ENCODE measurements at places on chromosomes 5 and 9.

GRCh38 chr5:167743695-167744464, 547.6 kb upstream of the WWC1 start:
- no peak for DNase-seq

DNA sequence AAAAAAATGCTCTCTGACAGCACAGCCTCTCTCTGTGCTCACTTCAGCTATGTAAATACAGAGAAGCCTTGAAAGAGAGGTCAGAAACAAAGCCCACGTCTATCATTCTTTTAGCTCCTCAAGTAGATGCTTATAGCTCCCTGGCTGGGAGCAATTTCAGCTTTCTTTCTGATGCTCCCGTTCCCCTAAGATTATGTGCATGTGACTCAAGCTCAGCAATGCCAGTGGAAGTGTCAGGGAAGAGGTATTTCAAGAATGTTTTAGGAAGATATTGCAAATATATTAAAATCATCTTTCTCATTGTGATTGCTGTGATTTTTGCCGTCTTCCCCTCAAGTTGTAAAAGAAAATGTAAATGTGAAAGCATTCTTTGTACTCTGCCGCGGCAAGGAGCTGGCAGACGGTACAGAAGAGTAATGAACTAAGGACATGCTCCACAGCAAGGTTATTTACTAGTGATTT, 1353.7 kb upstream of the ACO1 start:
- no peak for DNase-seq

DNA sequence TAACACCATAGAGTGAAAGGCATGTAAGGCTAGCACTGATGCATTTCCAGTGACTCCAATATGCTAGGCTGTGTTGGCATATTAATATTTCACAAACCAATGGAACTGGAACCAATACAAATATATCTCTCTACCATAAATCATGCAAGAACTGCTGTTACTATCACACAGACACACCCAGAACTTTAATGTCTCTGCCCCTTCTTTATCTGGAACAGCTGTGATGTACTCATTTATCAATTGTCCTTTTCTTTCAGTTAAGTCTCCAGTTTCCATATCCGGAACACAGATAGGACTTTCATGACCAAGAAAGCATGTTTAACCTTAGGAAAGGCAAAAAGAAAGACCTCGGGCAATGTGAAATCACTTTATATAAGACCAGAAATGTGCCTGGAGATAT, 70.3 kb downstream of the SPTLC1 start:
- DNase-seq = no peak

DNA sequence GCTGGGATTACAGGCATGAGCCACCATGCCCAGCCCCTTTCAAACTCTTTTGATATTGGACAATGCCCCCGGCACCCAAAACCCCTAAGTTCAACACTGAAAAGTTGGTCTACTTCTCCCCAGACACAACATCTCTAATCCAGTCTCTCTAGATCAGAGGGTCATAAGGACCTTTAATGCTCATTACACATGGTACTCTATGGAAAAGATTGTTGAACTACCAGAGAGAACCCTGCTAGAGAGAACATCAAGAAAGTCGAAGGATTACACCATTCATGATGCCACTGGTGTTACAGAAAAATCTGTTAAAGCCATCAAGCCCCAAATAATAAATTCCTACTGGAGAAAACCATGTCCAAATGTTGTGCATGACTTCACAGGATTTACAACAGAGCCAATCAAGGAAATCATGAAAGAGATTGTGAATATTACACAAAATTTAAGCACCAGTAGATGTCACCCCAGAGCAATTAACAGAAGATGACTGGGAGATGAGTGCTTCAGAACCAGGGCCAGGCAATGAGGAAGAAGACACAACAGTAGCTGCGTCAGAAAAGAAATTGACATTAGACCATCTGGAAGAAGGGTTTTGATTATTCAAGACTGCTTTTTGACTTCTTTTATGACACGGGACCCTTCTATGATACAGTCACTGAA, 28.3 kb upstream of the NIPAL4 start:
- peak; percentile 92 for DNase-seq

DNA sequence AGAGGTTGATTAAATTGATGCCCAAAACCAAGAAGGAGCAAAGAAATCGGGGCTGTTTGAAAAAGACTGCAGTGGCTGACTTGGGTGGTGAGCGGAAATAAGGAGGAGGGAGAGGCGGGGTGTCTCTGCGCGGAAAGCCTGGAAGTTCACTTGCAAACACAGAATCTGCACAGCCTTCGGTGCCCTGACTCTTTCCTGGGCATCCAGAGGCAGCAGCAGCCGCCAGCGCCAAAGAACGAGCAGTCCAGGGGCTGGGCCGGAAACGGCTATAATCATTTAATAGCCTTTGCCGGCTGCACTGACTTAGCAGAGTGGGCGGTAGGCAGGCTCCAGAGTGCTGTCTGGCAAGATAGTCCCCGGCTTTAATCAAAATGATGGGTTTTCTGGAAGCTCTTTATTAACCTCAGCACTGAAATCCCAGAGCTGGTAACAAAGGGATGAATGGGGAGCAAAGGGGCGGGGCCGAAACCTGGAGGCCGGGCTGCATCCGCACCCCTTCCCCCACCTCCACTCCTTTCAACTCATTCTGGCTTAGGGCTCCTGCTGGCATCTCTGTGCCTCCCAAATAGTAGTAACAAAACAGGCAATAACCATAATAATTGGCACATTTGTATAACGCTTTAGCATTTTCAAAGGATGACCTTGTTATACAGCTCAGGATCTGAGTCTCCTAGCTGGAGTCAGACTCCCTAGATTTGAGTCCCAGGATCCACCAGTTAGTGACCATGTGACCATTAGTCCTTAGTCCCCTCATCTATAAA, 35.7 kb downstream of the PCDHAC2 start:
- DNase-seq = no peak

GRCh38 chr5:22514231-22514630, 338.9 kb downstream of the CDH12 start:
- no peak for DNase-seq

- DNase-seq = no peak
Observed at GRCh38 chr5:65946198-65946745, 19.9 kb downstream of the ERBIN start.

GRCh38 chr9:37104183-37104889, 16.0 kb upstream of the ZCCHC7 start:
- DNase-seq = no peak

DNA sequence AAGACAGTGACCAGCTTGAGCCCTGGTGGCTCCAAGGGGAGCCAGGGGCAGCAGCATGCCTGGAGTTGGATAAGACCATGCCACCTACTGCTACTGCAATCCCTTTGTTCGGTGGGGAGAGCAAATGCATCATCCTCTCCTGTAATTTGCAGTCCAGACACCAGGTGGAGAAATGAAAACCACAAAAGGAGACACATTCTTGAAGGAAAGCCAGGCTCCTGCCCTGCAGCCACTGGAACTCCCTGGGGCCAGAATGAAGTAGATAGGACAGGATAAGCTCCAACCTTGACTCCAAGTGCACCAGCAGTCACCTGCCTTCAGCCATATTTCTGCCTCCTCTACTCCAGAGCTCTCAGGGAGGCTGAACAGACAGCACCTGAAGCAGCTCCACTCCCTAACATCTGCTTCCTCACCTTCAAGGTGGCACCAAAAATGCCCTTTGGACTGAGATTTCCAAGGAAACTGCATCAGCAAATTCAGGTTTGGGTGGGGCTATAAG, 65.1 kb upstream of the IQGAP2 start:
- peak; percentile 55 for DNase-seq
